Endothelial cell (in vitro differentiated cells): ENCODE measurements at places on chromosomes 13 and 19.

GRCh38 chr13:95258619-95259194 lies 42.5 kb downstream of the ABCC4 start:
- DNase-seq = no peak

DNA sequence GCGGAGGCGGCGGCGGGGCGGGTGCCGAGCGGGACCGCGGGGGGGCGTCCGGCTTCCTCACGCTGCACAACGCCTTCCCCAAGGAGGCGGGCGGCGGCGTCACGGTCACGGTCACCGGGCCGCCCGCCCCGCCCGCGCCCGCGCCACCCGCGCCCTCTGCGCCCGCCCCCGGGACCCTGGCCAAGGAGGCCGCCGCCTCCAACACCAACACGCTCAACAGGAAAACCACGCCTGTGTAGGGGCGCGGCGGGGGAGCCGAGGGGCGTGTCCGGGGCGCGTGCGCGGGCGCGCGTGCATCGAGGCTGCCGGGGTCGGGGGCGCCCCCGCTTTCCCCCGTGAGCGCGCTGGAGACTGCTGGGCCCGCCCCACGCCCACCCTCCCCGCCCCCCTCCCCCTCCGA lies 8.8 kb upstream of the CACNG6 start:
- DNase-seq = no peak

DNA sequence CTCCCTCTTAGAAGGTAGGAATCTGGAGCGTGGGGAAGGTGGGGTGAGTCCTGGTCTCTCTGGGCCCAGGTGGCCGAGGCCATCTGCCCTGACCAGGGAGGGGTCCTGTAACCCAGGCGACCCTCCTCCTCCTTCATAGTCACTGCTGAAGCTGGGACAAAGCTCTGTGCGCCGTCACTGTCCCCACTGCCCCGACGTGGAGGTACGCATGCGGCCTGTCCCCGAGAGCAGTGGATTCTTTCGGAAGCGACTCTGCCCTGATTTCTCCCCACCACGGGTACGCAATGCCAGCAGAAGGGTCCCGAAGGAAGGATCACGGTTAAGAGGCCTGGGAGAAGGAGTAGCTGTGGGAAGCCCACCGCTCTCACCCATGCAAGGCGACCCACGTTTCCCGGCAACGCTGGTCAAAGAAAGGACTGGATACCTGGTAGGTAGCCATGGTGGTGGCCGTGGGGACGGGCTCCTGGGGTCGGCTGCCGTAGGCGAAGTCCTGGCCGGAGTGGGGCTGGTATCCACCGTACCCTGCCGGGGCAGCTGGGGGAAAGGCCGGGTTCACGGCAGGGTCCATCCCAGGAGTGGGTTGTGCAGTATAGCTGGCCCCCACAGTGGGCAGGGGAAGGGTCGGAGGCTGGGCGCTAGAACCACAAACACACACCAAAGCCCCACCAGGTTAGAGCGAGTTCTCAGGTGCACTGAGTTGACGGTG lies 34.3 kb downstream of the ZFR2 start:
- DNase-seq = no peak

- DNase-seq = no peak
Observed at GRCh38 chr13:106610486-106610885, 42.5 kb upstream of the ARGLU1 start.

DNA sequence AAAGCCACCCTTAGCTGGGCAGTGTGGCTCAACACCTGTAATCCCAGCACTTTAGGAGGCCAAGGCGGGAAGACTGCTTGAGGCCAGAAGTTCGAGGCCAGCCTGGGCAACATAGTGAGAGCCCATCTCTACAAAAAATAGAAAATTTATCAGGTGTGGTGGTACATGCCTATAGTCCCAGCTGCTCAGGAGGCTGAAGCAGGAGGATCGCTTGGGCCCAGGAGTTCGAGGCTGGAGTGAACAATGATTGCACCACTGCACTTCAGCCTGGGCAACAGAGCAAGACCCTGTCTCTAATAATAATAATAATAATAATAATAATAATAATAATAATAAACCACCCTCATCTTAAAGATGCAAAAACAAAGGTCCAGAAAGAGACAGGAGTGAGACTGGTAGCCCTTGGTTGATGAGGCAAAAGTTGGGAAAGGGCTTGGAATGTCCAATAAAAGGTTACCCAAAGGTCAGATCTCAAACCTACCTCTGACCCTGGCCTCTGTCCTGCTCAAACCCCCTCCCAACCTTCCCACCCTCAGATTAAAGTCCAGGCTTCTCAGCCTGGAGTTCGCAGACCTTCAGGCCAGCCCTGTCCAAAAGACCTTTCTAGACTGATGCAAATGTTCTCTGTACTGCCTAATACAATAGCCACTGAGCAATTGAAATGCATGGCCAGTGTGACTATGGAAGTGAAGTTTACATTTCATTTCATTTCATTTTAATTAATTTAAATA lies 9.1 kb downstream of the ZNF575 start:
- no peak for DNase-seq
